RCC 7860 (cell line): ENCODE measurements at places on chromosomes 1 and 21.

- no peak for DNase-seq
These were observed 1285.8 kb upstream of the NCAM2 start for GRCh38 chr21:19712441-19712840.

DNA sequence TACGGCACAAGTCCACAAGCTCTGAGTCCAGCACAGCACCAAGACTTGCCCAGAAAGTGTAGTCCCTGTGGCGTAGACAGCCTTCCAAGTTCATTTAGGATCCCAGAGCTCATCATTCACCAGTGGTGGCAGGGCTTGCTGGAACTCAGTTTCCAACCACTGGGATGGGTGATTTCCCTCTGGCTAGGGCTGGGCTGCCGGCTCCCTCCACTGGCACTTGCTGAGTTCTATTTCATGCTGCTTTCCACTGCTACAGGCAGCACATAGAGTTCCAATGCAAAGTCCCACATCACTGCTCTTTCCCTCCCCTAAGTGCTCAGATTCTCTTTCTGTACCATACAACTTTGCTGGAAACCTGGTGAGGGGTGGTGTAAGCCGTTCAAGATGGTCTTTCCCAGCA, 510.3 kb upstream of the TMPRSS15 start:
- no peak for DNase-seq

DNA sequence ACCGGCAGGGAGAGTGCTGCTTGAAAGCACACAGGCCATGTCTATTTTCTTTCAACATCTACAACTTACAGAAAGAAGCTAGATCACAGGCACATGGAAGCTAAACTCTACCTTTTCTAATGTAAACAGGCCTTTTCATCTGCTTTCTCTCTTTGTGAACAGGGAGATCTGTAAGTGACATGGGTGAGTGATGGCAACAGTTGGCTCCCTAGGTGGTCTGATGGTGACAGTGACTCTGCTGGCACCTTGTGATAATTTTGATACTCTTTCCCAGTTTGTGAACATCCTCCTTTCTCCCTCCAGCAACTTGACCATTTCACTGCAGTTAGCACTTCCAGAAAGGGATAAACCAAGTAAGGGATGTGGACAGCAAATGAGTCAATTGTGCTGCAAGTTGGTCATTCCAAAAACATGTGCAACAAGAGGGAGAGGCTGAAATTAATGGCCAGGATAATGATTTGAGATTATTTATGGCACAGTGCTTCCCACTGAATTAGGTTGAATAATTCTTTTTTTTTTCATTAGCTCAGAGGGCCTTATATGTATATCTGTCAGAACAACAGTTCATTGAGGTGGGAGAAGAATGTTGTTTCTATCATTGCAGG, 89.5 kb downstream of the XCL2 start:
- peak; percentile 21 for DNase-seq

DNA sequence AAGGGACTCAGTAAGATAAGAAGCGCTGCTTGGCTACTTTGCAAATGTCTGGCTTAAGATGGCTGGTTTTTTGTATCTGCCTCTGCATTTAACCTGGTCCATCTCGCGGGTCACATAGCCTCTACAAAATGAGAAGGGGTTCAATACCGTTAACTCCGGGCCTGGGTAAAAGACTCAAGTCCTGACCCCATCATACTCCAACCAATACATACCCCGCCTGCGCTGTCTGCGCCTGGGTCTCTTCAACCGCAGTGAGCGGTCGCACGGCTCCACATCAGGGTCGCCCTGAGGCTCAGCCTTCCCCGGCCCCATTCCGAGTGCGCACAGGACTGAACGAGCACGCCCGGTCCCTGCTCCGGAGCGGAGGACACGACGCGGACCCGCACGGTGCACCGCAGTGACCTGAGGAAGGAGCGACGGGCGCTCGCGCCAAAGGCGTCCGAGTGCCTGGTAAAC, 558 bp upstream of the PGD start:
- DNase-seq: no peak

GRCh38 chr21:28828981-28829380, 163.7 kb downstream of the LTN1 start:
- DNase-seq: no peak
